ENCODE measurements at places on chromosomes 1 and 21. TPM values are rescaled to one million over a fixed set of nuclear protein-coding genes. Genes with fewer than 3 reads are reported as not detected.

FHAD1 gene
- 0.28 TPM for polyA plus RNA-seq

ANKRD35 gene
- polyA plus RNA-seq = 0.93 TPM

MSH4 gene
- not detected for polyA plus RNA-seq

TPTE gene
- polyA plus RNA-seq = not detected

ANKRD65 gene
- polyA plus RNA-seq = not detected

SPATA6 gene
- 2.5 TPM for polyA plus RNA-seq

GRCh38 chr21:46079352-46080170 lies 18.4 kb upstream of the COL6A2 start:
- DNase-seq = no peak

GRCh38 chr1:7290971-7291970 lies 479.8 kb upstream of the VAMP3 start:
- no peak for DNase-seq

GRCh38 chr21:39161064-39161463 lies 22.2 kb downstream of the PSMG1 start:
- DNase-seq = no peak

GRCh38 chr21:29719521-29719920 lies 220.3 kb downstream of the GRIK1 start:
- no peak for DNase-seq

GRCh38 chr1:81118550-81118949 lies 682.2 kb upstream of the ADGRL2 start:
- no peak for DNase-seq

DNA sequence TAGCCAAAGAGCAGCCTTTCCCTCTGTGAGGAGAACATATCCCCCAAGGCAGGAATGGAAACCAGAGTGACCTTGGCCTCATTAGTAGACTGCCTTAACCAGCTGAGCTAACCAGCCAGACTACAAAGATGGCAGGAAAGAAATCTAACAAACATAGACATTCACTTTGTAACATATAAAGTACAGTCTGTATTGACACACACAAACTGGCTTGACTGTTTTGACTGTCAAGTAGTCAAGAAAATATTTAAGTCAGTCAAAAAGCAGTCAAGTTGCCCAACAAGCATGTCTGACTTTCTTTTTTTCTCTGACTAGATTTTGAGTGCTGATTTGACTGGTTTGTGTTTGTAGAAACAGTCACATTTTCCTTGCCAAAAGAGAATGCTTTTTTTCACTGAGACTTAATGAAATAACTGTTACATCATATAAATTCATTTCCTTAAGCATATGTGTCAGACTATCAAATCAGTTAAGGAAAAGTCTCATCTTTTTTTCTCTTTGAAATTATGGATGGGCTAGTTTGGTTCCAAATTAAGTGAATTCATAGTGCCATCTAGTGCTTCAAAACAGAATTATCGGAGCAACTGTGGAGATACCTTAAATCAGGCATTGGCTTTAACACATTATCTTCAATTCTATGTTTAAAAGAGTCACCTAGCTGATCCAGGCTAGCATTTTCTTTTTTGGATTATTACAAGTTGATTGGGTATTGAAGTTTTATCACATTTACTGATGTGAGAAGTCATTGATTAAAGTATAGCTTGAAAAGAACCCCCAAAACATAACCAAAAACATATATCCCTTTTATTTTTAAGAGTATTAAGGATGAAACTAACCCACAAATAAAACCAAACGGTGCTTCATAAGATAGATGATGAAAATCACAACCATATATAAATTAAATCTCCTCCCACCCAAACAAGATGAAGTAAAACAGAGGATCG lies 75.0 kb downstream of the ATP6V1G3 start:
- DNase-seq = peak; percentile 32

DNA sequence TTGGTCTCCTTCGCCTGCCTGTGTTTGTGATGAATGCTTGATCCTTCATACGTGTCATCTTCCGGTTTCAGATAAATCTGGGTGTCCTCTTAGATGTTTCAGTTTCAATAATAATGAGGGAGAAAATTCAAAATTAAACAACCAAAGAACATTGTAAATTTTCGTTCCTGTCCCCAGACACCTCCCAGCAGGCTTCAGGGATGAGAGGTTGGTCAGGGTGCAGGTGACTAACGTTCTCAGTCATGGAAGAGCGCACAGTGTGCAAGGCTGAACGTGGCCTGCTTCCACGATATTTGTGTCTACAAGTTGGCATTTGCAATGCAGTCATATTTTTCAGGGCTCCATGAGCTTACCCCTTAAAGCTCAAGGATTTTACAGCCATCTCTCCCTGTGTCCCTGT lies 147.1 kb upstream of the ARHGEF16 start:
- DNase-seq = no peak

All from immature natural killer cell (primary cell).